Stimulated activated CD8-positive, alpha-beta memory T cell treated with anti-CD3 and anti-CD28 coated beads, Interleukin-7, amount 100 ng/mL, for 4 hours (primary cell): ENCODE measurements at places on chromosomes 4 and X.

DNA sequence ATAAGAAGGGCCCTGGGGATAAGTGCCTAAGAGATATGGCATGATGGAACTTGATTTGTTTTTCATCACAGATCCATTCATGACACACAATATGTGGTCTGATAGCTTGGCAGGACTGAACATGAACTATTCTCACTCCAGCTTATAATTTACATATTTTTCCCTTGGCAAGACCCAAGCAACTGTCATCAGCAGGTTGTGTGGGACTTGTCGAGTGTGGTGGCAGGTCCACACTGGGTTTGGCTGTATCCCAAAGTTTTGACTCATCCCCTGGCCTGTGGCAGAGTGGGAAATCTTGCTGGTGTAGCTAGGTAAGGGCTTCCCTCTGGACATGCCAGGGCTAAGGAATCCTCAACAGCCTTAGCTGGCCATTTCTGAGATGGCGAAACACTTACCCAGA lies 81.0 kb upstream of the STIM2 start:
- no peak for DNase-seq

- DNase-seq, result no peak
These were observed 167.8 kb downstream of the ZNF330 start for GRCh38 chr4:141388481-141388880.

DNA sequence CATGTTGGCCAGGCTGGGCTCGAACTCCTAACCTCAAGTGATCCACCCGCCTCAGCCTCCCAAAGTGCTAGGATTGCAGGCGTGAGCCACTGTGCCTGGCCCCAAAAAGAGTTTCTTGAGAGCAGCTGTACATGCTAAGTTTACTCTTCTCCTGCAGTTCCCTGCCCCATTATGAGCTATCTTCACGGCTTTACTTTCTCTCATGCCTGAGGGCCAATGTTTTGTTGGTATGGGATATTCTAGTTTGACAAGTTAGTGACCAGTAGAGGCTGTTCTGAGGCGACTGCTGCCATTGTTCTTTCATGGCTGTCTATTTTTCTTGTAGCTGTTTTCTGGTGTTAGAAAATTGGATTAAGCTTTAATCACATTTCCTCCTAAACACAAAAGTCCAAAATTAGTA lies 78.0 kb upstream of the STX18 start:
- no peak for DNase-seq

DNA sequence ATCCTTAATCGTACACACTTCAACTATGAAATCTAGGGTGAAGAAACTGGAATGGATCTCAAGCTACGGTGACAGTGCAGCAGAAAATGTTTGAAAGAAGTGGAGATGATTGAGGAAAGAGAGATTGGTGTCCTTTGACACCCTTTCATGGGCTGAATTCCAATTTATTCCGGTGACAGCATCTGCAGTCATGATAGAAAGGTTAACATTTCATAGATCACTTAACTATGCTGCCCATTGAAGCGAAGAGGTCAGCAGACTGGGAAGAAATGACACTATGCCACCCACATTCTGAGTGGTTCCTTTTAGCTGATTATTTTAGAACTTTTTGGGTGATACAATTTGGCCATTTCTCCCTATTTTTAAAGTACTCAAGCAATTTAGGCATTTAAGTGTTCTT lies 82.3 kb downstream of the DNAAF6 start:
- no peak for DNase-seq

- DNase-seq, result no peak
These were observed 19.4 kb downstream of the PPP2R3B start for GRCh38 chrX:367349-367748.

- DNase-seq, result peak; percentile 75
These were observed at the start of gene BEX2 for GRCh38 chrX:103310555-103311398. TSS of gene BEX2 (minus strand) at chrX:103310990. CDS start at chrX:103309976, 1,014 bp downstream.

DNA sequence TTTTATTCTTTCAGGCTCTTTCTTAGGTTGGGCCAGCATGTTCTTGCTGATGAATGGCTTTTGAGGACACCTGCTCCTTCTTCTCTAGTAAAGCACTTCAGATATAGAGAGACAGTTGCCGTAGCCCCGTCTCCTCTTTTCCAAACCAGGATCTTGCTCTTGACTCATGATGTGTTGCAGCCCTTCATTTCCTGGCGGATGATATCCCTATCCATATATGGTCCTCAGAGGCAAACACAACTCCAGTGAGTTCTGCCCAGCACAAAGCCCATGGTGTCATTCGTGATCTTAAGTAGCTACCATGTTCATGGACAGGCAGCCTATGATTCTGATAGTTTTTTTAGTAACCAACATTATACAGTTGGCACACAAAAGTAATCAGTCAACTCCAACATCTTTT lies 59.8 kb upstream of the ACSL1 start:
- DNase-seq, result no peak

DNA sequence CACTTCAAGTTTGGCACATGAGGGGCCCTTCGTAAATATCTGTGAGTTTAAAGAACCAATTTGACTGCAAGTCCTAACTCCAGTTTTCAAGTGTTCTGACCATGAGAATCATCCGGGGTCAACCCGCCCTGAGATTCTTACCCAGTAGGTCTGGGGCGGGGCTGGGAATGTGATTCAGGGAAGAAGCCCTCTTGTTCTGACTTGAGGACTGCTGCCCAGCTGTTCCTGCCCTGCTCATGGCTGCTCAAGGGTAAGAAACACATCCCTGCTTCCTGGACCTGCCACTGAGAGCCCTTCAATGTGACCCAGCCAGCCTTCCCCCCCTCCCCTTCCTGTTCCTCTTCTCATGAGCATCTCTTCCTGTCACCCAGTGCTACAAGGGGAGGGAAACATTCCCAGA lies 92.7 kb upstream of the PGRMC2 start:
- DNase-seq, result no peak

- DNase-seq, result no peak
These were observed 236.2 kb downstream of the FRAS1 start for GRCh38 chr4:78293348-78293747.

GRCh38 chrX:49282647-49283011 lies 13.0 kb downstream of the PPP1R3F start:
- no peak for DNase-seq

DNA sequence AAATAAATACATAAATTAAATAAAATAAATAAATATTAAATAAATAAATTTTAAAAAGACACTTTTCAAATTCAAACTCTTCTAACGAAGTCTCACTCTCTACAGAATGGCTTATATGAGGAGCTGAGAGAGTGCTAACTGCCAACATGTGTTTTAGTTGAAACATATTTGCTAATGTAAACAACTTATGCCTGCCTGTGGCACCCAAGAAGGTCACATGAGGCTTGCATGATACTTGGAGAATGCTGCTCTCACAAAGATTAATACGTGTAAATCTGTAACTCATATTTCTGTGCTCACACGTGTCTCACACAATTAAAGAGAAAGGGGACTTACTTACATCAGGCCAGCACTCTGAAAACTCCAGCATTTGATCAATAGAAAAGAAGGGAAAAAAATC lies 43.2 kb upstream of the PITX2 start:
- DNase-seq, result no peak

- DNase-seq, result no peak
These were observed 131.4 kb downstream of the TRAM1L1 start for GRCh38 chr4:116953947-116954346.

- DNase-seq, result no peak
These were observed 84.9 kb upstream of the TET2 start for GRCh38 chr4:105061731-105062130.

GRCh38 chrX:154300816-154301215 lies 5.2 kb downstream of the TKTL1 start:
- DNase-seq, result no peak

DNA sequence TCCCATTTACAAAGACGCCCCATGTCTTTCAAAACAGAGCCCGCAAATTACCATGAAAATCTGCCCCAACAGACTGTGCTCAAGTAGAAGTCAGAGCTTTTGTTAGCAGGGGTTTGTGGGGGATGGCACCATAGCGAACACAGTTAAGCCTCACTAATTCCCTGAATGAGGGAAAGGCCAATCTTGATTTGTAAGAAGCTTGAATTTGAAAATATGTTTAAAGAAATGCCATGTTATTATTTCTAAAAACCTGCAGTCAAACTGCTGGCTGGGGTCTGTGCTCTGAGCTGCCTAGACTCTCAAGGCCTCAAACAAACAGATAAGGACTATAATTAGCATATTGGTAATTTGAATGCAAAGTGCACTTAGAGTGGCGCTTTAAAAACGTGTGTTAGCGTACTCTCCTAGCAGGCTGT lies 9.4 kb upstream of the PAK3 start:
- no peak for DNase-seq

DNA sequence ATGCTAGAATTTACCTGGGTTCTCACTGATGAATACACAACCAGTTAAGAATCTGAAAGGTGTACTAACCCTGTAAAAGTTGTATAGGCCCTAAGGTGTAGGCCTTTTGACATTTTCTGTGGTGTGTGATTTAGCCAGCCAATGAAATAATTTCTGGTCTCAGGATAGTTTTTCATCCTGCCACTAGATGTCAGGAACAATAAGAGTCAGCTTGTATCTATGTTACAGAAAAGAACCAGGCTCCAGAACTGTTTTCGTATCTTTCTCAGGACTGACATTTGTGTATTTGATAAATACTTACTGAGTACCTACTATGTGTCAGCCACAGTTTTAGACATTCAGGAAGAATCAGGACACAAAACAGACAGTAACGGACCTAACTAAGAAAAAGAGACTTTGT lies 673.6 kb upstream of the TENM3 start:
- DNase-seq, result no peak

GRCh38 chr4:38531141-38531727 lies 132.8 kb upstream of the KLF3 start:
- no peak for DNase-seq

GRCh38 chr4:28788929-28789490 lies 1928.4 kb downstream of the STIM2 start:
- no peak for DNase-seq

DNA sequence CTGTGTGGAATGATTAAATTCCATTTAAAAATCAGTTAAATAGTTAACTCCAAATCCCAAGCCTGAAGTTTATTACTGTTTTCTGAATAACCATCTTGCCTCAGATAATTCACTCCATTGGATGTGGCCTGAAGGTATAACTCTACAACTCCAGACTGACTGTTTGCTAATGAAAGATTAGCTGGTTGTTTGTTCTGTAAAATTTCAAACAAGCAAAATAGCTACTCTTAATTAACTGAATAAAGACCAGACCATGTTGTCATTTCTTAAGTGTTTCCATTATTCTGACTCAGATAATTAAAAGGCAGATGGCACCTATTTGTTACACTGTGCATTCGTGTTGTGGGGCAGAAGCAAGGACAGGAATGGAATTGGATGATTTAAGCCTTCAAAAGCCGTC lies 78.5 kb upstream of the DDIT4L start:
- no peak for DNase-seq

DNA sequence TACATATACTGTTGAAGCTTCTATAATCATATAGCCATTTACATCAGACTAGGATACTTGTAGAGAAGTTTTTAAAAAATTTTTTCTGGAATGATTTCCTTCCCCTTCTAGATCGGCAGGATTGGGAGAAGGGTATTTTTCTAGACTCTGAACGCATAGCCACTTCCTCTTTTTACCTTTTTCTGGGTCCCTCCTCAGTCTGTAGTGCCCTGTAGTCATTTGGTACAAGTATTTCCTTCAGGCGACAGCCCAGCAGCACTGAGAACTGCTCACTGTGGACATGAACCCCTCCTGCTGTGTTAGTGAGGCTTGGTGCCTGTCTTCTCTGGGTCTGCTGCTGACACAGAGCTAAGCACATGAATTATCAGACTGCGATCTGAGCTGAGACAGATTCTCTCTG lies 255.4 kb downstream of the ARHGAP10 start:
- no peak for DNase-seq

DNA sequence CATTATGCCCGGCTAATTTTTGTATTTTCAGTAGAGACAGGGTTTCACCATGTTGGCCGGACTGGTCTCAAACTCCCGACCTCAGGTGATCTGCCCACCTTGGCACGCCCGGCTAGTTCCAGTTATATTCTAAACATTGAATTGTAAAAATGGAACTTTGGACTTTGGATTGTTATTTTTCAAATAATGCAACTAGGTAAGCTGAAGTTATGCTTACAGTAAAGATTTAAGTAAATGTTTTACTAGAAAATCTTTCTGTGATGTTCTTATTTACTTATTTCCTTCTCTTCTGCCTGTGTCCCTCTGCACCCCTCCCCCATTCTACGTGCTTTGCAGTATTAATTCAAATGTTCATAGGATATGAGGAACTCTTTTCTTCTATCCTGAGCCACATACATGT lies 26.1 kb downstream of the GK start:
- no peak for DNase-seq

- DNase-seq, result no peak
These were observed 7.5 kb downstream of the YY2 start for GRCh38 chrX:21863241-21863640.
